ENCODE measurements at places on chromosomes 7 and 10.
A peak's percentile ranks its signal among the peaks of the same experiment; 100 is the strongest.

DNA sequence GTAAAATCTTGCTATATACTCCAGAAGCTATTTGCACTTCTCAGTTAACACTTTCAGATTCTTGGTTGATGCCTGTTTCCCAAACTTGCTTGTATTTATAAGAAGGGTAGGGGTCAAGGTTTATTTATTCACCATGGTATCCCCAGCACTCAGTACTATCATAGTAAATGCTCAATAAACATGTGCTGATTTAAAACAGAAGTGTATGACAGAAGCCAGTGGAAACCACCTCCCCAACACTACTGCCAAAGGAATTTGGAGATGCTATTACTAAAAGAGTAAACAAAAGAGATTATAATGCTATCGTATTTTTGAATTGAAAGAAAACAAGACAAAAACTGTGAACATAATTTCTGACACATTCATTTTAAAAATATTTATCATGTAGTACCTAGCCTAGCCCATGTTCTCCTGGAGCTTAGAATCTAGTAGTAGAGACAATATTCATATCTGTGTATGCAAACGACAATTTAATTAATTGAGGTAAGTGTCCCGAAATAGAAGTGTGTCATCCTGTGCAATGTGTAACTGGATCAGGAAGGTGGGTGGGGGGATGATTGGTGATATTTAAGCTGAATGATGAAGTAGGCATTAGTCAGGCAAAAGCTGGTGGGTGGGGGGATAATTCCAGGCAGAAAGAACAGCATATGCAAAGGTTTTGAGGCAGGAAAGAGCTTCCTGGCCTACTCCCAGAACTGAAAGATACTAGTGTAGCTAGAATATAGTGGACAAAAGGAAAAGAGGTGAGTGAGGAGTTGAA is 77.5 kb downstream of the HGF start:
- DNase-seq, result no peak

DNA sequence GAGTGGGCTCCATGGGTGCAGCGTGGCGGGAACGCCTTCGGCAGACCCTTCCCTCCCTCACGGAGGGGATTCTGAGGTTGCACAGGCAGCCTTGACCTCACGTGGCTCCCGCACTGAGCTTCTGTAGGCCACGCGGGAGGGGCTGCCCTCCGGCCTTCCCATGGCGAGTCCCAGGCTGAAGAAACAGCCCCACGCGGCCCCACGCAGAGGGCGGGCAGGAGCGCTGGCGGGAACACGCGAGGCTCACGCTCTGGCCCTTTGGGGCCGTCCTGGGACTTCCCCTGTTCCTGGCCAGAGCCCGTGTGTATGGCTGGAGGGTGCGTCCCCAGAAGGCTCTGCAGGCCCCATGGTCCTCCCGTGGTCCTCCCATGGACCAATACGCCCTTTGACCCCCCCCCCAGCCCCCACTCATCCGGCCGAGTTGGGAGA is 21.7 kb upstream of the NKX6-2 start:
- no peak for DNase-seq

GRCh38 chr7:116339564-116339963 is 129.2 kb downstream of the TES start:
- DNase-seq, result no peak

- no peak for DNase-seq
These were observed 82.3 kb upstream of the ADRB1 start for GRCh38 chr10:113961182-113962031.

- DNase-seq, result no peak
These were observed 85.5 kb upstream of the ABI1 start for GRCh38 chr10:26946102-26946811.

GRCh38 chr7:5541087-5541992 is 117.7 kb upstream of the TNRC18 start:
- no peak for DNase-seq

DNA sequence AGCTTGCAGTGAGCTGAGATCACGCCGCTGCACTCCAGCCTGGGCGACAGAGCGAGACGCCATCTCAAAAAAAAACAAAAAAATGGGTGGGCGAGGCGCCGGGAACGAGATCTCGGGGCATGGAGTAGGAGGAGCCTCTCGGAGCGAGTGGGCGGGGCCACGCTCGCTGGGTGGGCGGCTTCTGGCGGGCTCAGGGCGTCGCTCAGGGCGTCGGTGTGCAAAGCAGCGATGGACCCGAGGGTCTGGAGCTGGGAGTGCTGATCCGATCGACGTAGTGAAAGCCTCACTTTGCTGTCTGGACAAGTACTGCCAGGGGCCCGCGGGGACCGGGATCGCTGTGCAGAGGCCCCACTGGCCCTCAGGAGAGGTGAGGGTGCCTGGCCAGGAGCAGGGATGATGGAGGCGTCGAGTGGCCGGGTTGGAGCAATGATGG is 22.6 kb upstream of the AMZ1 start:
- no peak for DNase-seq

DNA sequence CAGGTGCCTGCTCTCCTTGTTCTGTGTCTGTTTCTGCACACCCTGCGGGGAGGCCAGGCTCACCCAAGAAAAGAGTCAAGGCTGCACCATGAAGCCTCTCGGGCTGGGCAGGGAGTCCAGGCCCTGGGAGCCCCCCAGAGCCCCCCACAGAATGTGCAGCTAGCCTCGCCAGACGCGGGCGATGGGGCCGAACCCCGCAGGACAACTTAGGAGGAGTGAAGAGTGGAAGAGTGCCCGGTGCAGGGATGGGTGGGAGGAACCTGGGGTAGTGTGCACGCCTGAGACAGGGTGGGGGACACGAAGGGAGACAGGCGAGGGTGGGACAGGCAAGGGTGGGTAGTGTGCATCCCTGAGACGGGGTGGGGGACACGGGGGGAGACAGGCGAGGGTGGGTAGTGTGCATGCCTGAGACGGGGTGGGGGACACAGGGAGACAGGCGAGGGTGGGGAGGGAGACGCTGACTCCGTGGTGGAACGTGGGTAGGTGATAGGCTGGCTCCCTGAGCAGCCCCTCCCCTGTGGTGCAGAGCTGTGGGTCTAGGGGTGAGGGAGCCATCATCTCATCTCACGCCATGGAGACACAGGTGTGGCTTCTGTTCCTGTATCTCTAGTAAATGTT is 615.4 kb downstream of the DNAJB6 start:
- DNase-seq, result no peak

DNA sequence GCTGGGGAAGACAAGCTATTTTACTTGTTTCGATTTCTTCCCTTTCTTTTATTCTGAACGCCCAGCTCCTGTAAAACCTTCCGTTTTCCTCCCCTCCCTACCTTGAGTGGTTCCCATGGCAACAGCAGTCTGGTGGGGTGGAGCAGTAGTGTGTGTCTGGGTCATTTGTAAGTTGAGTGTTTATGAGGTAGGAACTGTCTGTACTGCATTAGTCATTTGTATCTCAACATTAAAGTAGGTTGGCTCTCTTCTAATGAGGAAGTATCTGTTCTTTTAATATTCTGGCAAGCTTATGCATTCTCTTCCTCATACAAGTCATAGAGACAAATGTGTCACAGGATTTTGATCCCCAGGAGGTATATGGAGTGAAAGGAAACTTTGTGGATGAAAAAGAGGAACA is 85.3 kb upstream of the CCDC6 start:
- DNase-seq, result no peak

GRCh38 chr10:86234107-86234506 is 132.5 kb downstream of the GRID1 start:
- no peak for DNase-seq

- DNase-seq, result no peak
These were observed 47.1 kb downstream of the COL17A1 start for GRCh38 chr10:104038537-104038936.

GRCh38 chr10:9068003-9068402 is 1013.5 kb downstream of the GATA3 start:
- DNase-seq, result no peak

DNA sequence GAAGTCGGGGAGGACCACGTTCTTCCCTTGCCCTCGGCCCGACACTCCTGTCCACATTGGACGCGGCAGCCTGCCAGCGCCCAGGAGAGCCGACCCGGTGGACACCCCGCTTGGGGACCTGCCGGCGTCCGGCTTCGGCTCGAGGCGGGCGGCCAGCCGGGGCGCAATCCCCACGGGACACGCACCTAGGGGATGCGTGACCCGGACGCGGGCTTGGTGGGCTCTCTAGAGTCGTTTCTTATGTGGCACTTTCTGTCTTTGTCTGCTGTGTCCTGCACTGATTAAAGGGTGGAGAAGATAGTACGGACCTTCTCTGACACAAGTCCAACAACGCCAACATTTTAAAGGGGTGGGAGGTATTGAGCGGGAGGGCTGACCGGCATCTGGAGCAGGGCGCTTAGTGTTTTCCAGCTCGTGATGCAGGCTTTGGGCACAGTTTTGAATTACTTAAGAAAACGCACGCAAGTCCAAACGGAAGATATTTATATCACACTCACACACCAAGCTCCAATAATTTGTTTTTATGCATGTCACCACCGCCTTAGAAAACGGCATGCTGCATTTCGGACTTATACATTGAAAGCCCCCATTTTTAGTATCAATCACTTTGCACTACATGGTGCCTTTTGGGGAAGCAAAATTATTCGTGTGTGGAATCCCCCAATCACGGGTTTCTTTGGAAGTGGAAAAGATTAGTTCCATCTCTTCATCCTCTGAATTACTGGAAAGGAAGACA is 3.9 kb upstream of the SPAG6 start:
- no peak for DNase-seq

DNA sequence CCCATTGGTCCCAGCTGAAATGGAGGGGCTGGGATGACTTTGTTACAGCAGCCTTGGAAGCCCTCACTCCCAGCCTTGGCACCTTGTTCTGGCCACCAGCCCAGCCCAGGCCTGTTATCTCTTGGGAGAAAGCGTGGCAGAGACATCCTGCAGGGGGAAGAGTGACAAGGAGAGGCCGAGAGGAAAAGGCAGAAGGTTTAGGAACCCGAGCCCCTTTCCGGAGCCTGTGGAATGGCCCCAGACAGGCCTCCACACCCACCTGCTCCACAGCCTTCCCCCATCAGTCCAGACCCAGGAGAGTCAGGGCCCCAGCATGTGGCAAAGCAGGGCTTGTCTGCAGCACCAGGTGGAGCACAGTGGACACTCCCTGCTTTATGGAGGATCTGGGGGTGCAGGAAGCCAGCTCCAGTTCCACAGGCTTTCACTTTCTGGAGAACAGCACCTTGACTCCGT is 24.1 kb upstream of the TRIM8 start:
- DNase-seq, result no peak

GRCh38 chr10:1036341-1036791 is 10.7 kb upstream of the IDI2 start:
- no peak for DNase-seq

DNA sequence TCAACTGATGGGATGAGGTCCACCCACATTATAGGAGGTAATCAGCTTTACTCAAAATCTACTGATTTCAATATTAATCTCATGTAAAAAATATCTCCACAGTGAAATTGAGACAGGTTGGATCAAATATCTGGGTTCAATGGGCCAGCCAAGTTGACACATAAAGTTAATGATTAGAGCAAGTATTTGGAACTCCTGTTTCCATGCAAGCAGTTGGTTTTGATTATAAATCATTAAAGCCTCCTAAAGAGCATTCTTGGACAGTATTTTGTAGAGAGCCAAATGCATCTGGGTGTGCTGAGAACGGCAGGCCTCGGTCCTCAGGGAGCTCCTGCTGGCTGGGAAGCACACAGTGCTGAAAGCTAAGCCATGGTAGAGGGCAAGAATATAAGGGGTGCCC is 126.9 kb upstream of the BTBD16 start:
- no peak for DNase-seq

DNA sequence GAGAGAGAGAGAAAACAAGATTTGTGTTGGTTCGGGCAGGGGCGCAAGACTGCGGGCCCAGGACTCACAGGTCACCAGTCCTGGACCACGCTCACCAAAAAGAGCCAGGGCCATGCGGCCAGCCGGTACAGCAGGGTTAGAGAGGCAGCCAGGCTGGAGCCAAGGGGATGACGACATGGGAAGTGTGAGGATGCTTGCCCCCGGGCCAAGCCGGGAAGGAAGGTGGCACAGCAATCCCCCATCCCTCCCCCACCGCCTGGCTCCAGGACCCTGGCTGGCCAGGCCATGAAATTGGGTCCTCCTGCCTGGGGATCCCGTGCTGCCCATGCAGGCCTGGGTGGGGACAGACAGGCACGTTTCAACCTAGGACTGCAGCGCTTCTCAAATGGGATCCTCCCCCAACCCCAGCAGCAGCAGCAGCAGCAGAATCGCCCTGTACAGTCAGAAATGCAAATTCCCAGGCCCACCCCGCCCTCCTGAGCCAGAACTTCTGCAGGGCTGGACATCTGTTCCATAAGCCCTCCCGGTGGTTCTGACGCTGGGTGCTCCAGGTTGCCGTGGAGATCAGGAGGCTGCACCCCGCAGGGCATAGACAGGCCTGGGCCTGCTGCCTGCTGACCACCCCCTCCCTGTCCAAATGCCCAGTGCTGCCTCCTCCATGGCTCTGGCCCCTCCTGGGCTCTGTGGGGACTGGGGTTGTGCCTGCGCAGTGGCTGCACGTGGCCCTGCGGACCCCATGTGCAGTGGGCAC is 35.0 kb downstream of the YKT6 start:
- peak; percentile 70 for DNase-seq

- DNase-seq, result no peak
These were observed 26.9 kb downstream of the CCDC3 start for GRCh38 chr10:12974491-12975199.

DNA sequence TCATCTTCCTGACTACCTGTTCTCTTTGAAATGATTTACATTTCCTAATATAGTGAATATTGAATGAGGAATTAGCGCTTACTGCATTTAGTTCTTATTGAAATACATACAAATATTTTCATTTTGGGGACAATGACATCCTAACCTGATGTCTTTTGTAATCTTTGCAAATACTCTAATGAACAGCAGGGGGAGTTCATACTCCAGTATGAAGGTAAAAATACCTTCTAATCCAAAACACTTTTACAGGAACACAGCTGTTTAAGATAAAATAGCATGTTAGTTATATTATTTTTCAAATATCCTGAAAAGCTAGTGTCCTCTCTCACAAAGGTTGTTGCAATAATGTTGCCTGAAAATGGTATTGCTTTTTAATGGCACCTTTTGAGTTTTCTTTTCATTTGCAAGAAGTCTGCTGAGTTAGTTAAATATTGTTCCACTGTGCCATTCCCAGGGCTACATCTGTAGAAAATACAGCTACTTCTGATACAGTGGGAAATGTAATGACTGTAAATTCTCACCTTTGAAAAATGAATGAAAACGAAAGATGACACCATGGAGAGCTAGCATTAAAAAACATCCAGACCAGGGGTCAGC is 400.0 kb downstream of the PHF14 start:
- DNase-seq, result no peak

- no peak for DNase-seq
These were observed 94.4 kb upstream of the COL1A2 start for GRCh38 chr7:94300176-94300835.

GRCh38 chr10:86265895-86266259 is 100.7 kb downstream of the GRID1 start:
- DNase-seq, result no peak

DNA sequence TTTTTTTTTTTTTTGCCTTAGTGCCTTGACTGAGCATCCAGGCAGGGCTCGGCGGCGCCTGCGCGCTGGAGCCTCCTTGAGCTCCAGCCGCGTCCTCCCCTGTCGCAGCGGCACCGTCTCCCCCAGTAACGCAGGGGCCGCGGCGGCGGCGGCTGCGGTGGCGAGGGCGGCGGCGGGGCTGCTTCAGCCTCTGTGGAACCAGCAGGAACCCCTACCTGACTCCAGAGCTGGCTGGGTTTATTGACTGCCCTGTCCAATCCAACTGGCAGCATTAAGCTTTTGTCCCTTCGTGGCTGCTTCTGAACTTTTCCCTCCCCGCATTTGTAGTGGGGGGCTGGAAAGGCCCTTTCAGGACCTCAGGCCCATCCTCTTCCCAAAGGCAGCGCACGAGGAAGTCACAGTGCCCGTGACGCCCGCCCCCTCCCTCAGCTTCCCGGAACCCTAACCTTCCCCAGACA is at the start of gene GPR85:
GPR85 (minus strand) TSS at position 397 of the 458 bp plus-strand sequence. CDS start 2,106 bp downstream, outside the sequence.
- DNase-seq, result peak; percentile 38
